ENCODE measurements at places on chromosomes 12 and 14. TPM values are rescaled to one million over a fixed set of nuclear protein-coding genes. Genes with fewer than 3 reads are reported as not detected.

GRCh38 chr14:99820702-99821331, 27.6 kb downstream of the EML1 start:
- no peak for DNase-seq
- H3K4me3 ChIP-seq = no peak overlapping the region
- H3K27ac ChIP-seq = no peak overlapping the region
- peaks cover 17% of the 10 kb centered on the region for H3K4me1 ChIP-seq

DNA sequence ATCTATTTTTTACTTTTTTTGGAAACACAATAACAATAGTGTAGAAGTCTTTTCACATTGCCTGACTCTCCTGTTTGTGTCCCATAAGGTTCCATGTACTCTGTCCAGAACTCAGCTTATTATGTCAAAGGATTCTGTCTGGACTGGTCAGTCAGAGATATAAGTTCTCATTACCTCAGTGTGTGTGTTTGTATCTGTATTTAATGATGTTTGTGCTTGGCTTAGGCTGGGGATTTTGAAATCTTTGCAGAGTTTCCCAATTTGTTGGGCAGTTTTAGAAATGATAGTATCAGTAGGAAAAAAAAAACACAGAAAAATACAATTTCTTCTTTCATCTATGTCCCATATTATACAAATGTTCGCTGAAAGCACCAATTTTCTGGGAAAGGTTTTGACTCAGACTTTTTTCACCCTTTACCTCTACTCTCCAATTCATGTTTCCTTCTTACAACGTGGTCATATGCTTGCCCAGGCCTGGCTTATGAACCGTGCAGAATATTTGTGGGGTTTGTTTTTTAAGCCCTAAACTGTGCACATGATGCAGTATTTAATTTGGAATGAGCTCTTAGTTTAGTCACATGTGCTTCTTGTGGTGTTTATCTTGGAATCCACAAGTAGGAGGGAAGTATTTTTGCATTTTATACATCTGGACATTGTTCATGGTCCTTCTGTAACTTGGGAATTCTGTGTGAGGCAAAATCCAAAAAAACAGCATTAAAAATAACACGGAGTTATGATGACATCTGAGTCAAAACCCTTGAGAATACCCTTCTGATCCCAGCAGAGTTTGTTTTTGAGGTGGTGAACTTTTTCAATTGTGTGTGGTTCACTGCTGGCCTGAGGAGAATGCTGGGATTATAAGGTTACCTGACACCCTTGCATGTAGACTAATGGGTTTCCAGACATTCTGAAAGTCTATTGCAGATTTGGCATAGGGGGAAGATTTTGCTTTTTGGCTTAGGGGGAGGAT, 121.2 kb downstream of the RAD51B start:
- no peaks in the 10 kb centered on the region for H3K36me3 ChIP-seq
- no peak overlapping the region for H3K4me3 ChIP-seq
- H3K27me3 ChIP-seq = no peaks in the 10 kb centered on the region
- DNase-seq = no peak
- H3K4me1 ChIP-seq = no peaks in the 10 kb centered on the region

GRCh38 chr12:119668324-119668841, 450 bp downstream of the PRKAB1 start:
- peak overlapping the region; percentile 94 for H3K27ac ChIP-seq
- H3K36me3 ChIP-seq = peaks cover 38% of the 10 kb centered on the region
- H3K4me1 ChIP-seq = peaks cover 58% of the 10 kb centered on the region
- H3K27me3 ChIP-seq = no peaks in the 10 kb centered on the region

GRCh38 chr14:55122440-55122986, 6.5 kb upstream of the LGALS3 start:
- peaks cover 9% of the 10 kb centered on the region for H3K27me3 ChIP-seq
- no peak for DNase-seq
- H3K4me1 ChIP-seq = peaks cover 32% of the 10 kb centered on the region
- H3K4me3 ChIP-seq = no peak overlapping the region
- H3K36me3 ChIP-seq = no peaks in the 10 kb centered on the region

GRCh38 chr12:101127521-101128219, 82.4 kb downstream of the SLC5A8 start:
- H3K27ac ChIP-seq = no peak overlapping the region
- no peaks in the 10 kb centered on the region for H3K36me3 ChIP-seq
- no peaks in the 10 kb centered on the region for H3K27me3 ChIP-seq
- no peak overlapping the region for H3K4me3 ChIP-seq
- DNase-seq = no peak
- H3K4me1 ChIP-seq = no peaks in the 10 kb centered on the region

DNA sequence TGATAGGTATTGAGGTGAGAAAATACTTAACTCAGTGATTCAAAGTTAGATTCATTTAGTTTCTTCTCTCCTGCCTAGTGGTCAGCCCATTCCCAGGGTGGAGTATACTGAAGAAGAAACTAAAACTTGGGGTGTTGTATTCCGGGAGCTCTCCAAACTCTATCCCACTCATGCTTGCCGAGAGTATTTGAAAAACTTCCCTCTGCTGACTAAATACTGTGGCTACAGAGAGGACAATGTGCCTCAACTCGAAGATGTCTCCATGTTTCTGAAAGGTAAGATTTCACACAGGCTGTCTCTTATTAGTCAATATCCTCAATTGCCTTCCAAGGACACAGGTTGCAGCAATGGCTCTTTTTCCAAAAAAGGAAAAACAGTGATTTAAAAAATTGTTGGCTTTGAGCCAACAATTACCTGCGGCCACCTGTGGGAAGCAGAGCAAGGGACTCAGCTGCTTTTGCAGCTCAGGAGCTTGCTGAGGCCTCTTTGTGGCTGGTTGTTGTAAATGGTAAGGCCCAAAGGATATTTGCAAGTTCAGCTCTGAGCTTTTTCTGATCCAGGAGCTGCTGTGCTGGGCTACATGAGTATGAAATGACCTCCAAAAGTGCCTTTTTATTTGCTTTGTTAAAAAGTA, 33.9 kb downstream of the TPH2 start:
- no peak for DNase-seq
- H3K36me3 ChIP-seq = no peaks in the 10 kb centered on the region
- H3K27me3 ChIP-seq = peaks cover 7% of the 10 kb centered on the region
- H3K27ac ChIP-seq = no peak overlapping the region
- peaks cover 8% of the 10 kb centered on the region for H3K4me1 ChIP-seq

Gene TMEM229B
- total RNA-seq = 5.1 TPM

Gene ASB2
- total RNA-seq = 116 TPM

DNA sequence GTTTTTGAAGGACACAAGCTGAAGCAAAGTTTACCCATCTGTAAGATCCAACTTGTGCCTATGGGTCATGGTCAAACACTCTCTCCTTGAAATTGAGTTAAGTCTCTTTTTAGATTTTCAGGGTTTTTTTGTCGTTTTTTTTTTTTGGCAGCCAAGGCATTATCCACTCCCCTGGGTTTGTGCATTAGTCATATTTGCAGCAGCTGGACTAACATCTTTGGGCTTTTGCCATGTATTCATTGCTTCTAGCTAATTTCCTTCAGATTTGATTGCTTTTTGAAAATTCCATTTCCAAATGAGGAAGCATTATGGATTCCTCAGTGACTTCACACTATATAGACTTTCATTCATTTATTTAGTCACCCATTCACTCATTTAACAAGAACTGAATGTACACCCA, 80.3 kb upstream of the SRRM4 start:
- no peaks in the 10 kb centered on the region for H3K4me1 ChIP-seq
- no peak for DNase-seq
- no peak overlapping the region for H3K27ac ChIP-seq
- H3K4me3 ChIP-seq = no peak overlapping the region
- H3K27me3 ChIP-seq = no peaks in the 10 kb centered on the region

Gene RPL10L
- not detected for total RNA-seq

DNA sequence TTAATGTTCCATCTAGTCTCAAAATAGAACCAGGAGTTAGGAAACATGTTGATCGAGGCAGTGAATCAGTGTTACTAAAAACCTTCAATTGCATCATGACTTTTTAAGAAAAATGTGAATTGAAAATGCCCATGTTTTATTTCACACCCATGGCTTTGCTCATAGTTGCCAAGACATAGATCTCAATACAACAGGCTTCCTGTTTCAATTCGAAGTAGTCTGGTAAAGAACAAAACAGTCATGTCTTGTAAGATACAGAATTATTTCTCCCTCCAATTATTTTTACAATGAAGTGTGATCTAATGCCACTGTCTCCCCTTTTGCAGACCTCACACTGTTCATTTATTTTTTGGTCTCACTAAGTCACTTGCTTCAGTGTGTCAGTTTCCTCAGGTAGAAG, 44.6 kb upstream of the FAR2 start:
- no peak for DNase-seq
- H3K27me3 ChIP-seq = peaks cover 5% of the 10 kb centered on the region
- H3K27ac ChIP-seq = peak overlapping the region; percentile 94
- H3K36me3 ChIP-seq = peaks cover 36% of the 10 kb centered on the region
- H3K4me3 ChIP-seq = no peak overlapping the region

DNA sequence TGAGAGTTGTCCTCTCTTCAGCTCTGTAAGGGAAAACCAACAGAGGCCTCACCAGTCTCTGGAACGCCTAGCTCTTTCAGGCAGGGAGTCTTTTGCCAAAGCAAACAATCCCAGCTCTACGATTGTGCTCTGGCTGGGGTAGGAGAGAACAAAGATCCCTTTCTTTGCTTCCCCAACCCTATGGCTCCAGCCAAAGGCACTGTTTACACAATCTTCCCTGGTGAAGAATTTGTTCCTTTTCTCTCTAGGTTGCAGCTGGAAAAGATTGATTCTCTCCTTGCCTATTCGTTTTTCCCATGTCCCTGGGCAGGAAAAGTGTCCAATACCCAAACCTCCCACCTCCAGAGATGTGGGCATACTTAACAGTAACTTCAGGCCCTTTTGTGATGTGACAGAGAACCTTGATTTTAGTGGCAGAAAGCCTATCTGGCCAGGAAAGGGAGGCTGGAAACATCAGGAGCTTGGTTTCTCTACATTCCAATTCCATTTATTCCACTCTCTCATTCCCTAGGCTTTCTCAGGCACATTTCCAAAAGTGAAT, 16.8 kb downstream of the ATP5MC2 start:
- H3K27me3 ChIP-seq = no peaks in the 10 kb centered on the region
- peaks cover 12% of the 10 kb centered on the region for H3K36me3 ChIP-seq
- no peak for DNase-seq
- no peak overlapping the region for H3K27ac ChIP-seq
- no peak overlapping the region for H3K4me3 ChIP-seq

GRCh38 chr12:59494617-59495016, 101.2 kb upstream of the SLC16A7 start:
- no peak for DNase-seq
- H3K4me1 ChIP-seq = peaks cover 2% of the 10 kb centered on the region
- H3K27me3 ChIP-seq = peaks cover 2% of the 10 kb centered on the region
- no peaks in the 10 kb centered on the region for H3K36me3 ChIP-seq
- no peak overlapping the region for H3K27ac ChIP-seq
- no peak overlapping the region for H3K4me3 ChIP-seq

Gene C14orf180
- total RNA-seq = not detected

DNA sequence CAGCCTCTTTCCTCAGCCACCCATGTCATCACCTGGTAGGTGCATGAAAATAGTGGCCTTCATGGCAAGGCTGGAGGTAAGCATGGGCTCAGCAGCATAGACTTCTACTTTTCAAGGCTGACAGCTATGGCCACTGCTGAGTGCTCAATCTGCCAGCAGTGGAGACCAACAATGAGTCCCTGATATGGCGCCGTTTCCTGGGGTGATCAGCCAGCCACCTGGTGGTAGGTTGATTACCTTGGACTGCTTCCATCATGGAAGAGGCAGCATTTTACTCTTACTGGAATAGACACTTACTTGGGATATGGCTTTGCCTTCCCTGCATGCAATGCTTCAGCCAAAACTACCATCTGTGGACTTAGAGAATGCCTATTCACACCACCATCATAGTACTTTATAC, 39.5 kb upstream of the USP44 start:
- DNase-seq = no peak
- H3K36me3 ChIP-seq = no peaks in the 10 kb centered on the region
- H3K4me3 ChIP-seq = no peak overlapping the region
- H3K4me1 ChIP-seq = no peaks in the 10 kb centered on the region

- no peak overlapping the region for H3K4me3 ChIP-seq
- peak overlapping the region; percentile 66 for H3K27ac ChIP-seq
- DNase-seq = no peak
- no peaks in the 10 kb centered on the region for H3K27me3 ChIP-seq
Measured at GRCh38 chr14:65864549-65864948, 452.0 kb downstream of the FUT8 start.

GRCh38 chr14:38710881-38711280, 392.2 kb downstream of the SEC23A start:
- no peaks in the 10 kb centered on the region for H3K36me3 ChIP-seq
- no peak overlapping the region for H3K4me3 ChIP-seq
- H3K27ac ChIP-seq = no peak overlapping the region
- H3K27me3 ChIP-seq = no peaks in the 10 kb centered on the region
- no peaks in the 10 kb centered on the region for H3K4me1 ChIP-seq
- DNase-seq = no peak

Gene SNW1
- total RNA-seq = 112 TPM

- no peak for DNase-seq
- H3K4me3 ChIP-seq = no peak overlapping the region
- H3K4me1 ChIP-seq = peaks cover 12% of the 10 kb centered on the region
Measured at GRCh38 chr14:99758121-99758821, 34.9 kb upstream of the EML1 start.

Gene TRPV4
- total RNA-seq = not detected

Gene OTOGL
- total RNA-seq = not detected

Gene HIGD1C
- not detected for total RNA-seq

GRCh38 chr14:46279327-46279726, 372.3 kb downstream of the RPL10L start:
- H3K4me1 ChIP-seq = no peaks in the 10 kb centered on the region
- H3K27me3 ChIP-seq = no peaks in the 10 kb centered on the region
- H3K4me3 ChIP-seq = no peak overlapping the region
- H3K27ac ChIP-seq = no peak overlapping the region
- no peak for DNase-seq

DNA sequence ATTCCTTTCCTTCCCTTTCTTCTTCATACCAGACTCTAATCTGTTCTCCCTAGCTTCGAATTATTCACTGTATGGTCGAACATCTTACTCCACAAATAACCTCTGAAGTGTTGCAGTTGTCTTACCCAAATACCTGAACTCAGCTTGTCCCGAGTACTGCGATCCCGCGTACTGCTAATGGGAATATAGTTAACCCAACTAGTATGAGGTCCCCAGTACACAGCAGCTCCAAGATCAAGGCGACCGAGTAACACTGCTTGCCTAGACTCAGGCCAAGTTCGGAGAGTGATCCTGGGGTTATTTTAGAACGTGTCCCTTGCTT, 462 bp upstream of the ETNK1 start:
- peaks cover 28% of the 10 kb centered on the region for H3K4me1 ChIP-seq
- H3K27me3 ChIP-seq = peaks cover 21% of the 10 kb centered on the region
- H3K27ac ChIP-seq = peak overlapping the region; percentile 85
- H3K36me3 ChIP-seq = peaks cover 14% of the 10 kb centered on the region

Gene KLHDC1
- total RNA-seq = 1.1 TPM

Gene PLA2G1B
- total RNA-seq = not detected

DNA sequence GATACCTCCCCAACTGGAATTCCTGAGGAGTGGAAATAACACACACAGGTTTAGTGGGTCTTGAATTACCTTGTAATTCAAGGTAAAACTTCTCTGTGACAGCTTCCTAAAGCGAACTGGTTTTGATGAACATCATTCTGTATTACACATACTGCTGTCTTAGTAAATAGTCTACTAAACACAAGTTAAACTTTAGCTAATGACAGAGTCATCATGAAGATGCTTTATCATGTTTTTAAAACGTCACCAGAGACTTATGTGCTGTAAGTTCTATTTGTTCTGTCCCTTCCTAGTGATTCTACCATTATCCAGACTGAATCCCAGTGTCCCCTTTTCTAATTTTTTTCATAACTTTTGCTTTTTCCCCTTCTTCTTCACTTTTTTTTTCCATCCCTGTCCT, 11.6 kb upstream of the GXYLT1 start:
- H3K27me3 ChIP-seq = no peaks in the 10 kb centered on the region
- H3K4me1 ChIP-seq = peaks cover 4% of the 10 kb centered on the region
- H3K27ac ChIP-seq = no peak overlapping the region
- no peak for DNase-seq
- H3K36me3 ChIP-seq = peaks cover 4% of the 10 kb centered on the region
